Common myeloid progenitor, CD34-positive (primary cell): ENCODE measurements at places on chromosomes 1 and 21.

DNA sequence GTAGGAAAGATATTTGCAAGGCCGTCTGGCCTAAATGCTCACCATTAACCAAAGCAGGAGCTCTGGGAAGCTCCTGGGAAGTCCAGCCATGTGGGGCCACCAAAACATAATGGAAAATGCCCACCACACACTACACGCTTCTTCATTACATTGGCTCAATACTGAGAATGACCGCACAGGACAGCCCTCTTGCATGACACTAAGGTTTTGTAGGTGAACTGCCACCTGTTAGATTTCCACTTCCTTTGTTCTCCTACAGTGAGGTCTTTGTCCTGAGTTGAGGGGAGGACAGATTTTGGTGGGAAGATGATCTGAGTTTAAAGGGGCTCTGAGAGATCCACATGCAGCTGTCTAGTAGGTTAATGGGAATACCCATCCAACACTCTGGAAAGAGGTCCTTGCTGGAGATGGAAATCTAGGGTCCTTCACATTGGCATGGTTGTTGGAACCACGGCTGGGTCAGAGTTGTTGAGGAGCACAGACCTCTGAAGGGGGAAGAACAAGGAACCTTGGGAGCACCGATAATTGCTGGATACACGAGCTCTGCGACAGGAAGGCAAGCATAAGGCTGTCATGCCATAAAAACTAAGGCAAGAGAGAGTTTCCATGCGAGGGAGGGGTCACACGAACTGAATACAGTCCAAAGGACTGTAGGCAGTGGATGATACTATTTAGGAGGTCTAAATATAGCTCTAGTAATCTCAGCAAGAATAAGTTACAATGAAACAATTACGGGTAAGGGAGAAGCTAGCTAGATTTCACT, 105.5 kb upstream of the IRF2BP2 start:
- DNase-seq = no peak

DNA sequence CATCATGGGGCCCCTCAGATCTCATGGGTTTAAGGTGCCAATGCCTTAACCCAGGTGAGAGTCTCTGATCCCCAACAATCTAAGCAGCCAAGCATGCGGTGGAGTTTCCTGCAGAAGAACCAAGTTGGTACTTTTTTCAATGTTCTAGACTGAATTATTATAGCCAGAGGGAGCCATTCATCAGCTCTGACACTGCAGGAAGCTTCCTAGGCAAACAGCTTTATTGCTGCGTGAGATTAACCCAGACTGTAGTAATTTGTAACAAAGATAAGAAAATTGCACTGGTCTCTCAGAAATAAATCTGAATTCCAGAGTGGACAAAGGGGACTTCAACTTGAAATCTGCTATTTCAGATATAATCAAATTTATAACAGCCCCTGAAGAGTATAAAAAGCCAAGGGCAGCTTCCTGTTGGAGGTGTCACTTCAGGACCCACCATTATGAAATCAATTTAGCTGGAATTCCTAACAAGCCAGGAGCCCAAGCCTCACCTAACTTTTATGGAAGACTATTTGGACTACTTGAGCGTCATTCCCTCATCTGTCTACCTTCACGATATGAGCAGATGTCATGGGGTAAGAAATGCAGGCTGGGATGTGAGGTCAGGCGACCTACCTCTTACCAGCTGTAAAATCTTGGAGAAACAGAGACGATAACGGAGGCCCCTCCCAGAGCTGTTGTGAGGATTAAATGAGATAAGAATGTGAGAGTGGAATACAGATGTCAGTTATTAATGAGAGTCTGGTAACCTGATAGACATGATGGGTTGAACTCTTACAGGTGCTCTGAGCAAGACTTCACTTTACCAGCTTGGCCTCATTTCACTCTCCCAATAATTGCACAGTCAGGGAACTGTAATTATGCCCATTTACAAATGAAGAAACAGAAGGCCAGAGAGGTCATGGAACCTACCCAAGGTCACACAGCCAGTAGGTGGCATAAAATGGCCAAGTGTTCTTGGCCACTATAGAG, 135.1 kb downstream of the RRAGC start:
- DNase-seq = no peak

GRCh38 chr1:12604986-12605385, 13.0 kb downstream of the DHRS3 start:
- no peak for DNase-seq

DNA sequence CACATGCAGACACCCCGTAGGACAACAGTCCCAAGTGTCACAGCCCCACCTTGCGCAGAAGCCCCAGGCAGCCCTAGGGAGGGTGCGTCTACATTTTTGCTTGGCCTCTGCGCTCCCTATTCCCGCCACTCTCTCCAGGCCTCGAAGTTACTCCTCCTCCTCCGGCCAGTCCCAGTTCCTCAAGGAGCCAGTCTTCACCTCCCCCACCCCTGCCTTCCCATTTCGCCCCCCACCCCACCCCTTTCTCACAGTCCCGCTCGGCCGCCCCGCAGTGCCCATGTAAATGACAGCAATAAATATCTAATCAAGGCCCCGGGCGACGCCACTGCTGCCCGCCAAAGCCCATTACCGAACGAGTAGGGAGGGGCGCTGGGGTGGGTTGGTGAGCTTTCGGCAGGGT, 3.2 kb downstream of the DMBX1 start:
- no peak for DNase-seq

DNA sequence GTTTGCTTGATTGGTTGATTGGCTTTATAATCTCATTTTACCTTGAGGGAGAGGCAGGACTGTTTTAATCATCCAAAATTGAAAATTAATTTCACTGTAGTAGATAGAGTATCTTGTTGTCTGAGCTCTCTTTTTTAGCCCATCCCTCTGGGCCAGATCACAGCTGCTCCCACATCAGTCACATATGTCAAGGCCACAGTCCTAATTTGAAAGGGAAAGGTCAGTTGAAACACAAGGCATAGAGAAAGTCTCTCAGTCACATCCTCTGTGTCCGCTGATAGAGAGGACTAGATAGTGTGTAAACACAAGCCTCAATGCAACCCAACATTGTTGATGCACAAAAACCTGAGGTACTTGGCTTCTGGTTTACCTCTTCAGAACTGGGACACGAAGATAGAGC, 6.8 kb downstream of the C1orf74 start:
- DNase-seq = no peak

- no peak for DNase-seq
Observed at GRCh38 chr21:14236180-14236579, 20.2 kb downstream of the RBM11 start.

- peak; percentile 83 for DNase-seq
Observed at GRCh38 chr21:44914176-44914874, 6.4 kb downstream of the ITGB2 start.

DNA sequence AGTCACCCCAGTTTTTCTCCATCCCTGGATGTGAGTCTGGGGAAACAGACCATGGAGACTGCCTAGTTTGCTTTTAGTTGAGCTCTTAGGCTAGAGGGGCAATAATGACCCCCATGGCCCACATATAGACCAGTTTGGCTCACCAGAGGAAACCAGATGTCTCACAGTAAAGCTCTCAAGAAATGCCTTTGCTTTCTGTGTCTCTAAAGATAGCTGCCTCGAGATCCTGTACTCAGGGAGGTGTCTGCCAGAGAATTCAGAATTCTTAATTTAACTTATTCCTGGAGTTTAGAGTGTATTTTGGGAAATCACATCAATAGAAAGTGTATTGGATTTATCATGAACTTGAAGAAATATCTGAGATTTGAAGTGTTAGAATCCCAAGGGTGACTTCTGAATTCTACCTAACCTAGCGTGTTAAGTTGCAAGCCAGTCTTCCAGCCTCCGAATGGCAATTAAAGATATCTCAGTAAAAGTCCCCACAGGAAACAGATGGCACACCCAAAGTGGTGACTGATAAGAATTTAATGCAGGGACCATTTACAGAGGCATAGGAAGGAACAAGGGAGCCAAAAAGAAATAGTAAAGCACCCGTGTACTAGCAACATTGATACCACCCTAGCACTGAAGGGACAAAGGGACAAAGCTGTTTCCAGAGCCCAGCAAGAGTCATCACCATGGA, 37.1 kb downstream of the STYXL2 start:
- DNase-seq = peak; percentile 97

GRCh38 chr21:37921091-37921490, 4.8 kb upstream of the KCNJ6 start:
- DNase-seq = no peak

- DNase-seq = no peak
Observed at GRCh38 chr1:109763646-109764415, at the start of gene EPS8L3. Gene EPS8L3 (minus strand): TSS chr1:109763923. CDS start chr1:109761749, 2,174 bp downstream.

GRCh38 chr1:7221826-7222694, 436.8 kb downstream of the CAMTA1 start:
- no peak for DNase-seq

- no peak for DNase-seq
Observed at GRCh38 chr1:223344491-223344890, 19.5 kb downstream of the SUSD4 start.

DNA sequence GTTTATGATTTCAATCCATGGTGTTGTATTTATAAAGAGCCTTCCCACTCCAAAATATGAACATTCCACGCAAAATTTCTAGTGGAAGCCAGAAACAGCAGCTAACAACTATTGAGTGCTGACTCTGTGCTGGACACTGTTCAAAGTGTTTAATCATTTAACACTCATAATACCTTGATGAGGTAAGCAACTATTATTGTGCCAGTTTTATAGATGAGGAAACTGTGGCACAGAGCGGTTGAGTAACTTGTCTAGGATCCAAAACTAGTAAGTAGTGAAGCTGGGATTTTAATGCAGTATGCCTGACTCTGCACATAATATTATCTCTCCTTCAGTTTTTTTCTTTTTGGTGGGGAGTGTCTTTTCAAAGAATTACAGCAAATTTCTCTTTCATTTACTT, 228.3 kb downstream of the SLC35F3 start:
- no peak for DNase-seq

DNA sequence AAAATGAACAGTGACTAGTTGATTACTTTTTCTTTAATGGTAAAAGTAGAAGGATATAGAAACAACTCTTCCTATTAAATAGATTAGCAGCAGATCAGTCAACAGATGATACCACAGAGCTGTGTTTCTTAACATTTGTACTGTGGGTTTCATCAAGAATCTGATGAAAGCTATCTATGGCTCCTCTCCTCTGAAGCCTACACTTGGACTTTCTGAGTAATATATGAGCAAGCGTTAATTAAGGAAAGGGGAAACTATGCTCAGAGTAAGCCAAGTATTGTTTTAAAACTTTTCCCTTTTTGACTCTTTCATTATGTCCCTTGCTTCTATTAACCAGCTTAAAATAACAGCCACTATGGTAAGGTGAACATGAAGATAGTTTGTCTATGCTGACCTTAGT, 10.8 kb downstream of the ARID4B start:
- no peak for DNase-seq

DNA sequence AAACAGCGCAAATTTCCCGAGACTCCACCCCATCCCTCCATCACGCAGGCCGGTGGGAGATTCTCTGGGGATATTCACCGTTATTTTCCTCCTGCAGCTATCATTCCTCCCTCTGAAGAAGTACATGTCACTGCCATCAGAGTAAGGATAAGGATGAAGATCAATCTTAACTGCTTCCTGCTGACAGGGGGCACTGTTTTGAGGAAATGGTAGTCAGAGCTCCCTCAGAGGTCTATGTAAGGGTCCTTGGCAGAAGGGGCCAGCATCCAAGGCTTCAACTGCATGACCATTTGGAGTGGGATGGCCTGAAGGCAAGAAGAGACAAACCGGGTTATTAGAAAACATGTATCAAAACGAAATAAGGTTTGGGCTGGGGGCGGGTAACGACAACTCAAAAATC, 111.5 kb downstream of the KCNK1 start:
- DNase-seq = no peak

DNA sequence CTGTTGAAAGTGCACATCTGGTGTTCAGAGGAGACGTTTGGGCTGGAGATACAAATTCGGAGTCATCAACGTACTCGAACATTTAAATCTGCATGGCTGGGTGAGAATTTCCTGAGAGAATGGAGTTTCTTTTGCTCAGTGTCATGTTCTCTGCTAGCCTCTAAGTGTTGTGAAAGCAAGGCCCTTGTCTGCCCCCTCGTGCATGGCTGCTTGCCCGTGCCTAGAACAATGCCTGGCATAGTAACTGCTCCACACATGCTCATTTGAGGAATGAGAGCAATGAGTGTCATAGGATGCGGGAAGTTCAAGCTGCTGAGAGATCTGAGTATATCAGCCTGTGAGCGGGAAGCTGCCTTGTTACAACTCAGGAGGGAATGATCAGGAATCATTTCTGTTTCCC, 171.1 kb upstream of the CSF3R start:
- peak; percentile 23 for DNase-seq

GRCh38 chr1:36224537-36225282, 467 bp downstream of the THRAP3 start:
- DNase-seq = no peak

GRCh38 chr1:43978551-43979260, at the start of gene B4GALT2:
Gene B4GALT2 (plus strand): TSS chr1:43979210. CDS start chr1:43981161, 1,951 bp downstream.
- DNase-seq = peak; percentile 40

- DNase-seq = no peak
Observed at GRCh38 chr1:223020770-223021169, 122.3 kb downstream of the TLR5 start.

GRCh38 chr1:19074361-19074901, 118.0 kb upstream of the IFFO2 start:
- peak; percentile 19 for DNase-seq

GRCh38 chr1:100626397-100626796, 88.5 kb downstream of the GPR88 start:
- no peak for DNase-seq

DNA sequence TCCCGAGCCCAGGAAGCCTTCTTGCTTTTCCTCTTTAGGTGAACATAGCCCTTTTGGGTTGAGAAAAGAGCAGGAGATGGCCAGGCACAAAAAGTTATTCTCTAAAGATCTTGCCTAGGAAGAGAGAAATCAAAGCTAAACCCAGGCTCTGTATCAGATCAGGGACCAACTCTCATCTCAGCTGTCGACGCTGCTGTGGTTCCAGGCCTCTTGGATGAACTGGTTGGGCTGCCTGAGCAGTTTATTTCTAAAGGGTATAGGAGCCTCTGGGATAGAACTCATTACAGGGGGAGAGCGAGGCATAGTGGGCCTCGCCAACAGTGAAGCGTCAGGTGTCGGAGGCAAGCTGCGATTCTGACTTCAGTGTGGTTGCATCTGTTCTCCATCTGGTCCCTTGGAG, 82.6 kb upstream of the F3 start:
- DNase-seq = no peak

DNA sequence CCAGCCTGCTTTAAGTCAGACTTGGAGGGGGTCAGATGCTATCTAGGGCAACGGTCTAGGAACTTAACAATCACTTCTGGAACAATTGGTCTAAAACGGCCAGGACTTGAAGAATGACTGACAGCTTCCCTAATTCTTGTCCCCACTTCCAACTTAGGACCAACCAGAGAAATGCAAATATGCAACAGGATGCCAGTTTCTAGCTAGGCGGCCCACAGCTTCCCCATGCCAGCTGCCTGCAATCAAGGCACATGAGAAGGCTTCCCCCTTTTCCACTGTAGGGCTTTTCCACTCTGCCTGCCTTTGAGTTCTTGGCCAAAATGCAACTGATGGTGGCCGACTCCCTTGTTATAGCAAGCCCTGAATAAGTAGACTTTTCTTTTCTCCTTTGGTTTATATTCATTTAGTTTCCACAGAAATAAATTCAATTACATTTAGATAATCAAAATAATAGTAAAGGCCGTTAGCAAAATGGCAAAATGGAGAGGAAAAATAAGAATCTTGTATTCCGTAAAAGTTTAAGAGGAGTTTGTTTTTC, 80.9 kb downstream of the BACH1 start:
- no peak for DNase-seq
